ENCODE measurements at places on chromosomes 3 and 15.

GRCh38 chr3:56257826-56258225 lies 210.4 kb downstream of the ERC2 start:
- DNase-seq, result no peak

DNA sequence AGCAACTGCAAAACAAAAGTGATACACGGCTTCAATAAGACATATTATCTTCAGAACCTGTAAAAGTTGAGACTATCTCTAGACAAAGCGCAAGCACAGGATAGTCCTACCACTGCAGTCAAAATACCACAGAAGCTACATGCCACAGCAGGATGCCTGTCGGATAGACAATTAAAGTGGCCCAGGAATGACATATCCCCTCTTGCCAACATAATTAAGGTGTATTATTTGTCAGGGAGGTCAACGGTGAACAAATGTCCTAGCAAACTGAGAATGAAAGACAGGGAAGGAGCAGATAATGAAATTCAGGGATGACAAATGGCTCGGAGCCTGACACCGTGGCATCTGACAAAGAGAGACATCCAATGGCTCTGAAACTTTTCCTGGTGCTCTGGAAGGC lies 185.7 kb downstream of the MECOM start:
- DNase-seq, result no peak

- DNase-seq, result no peak
These were observed 79.7 kb upstream of the CDIN1 start for GRCh38 chr15:36499412-36500389.

DNA sequence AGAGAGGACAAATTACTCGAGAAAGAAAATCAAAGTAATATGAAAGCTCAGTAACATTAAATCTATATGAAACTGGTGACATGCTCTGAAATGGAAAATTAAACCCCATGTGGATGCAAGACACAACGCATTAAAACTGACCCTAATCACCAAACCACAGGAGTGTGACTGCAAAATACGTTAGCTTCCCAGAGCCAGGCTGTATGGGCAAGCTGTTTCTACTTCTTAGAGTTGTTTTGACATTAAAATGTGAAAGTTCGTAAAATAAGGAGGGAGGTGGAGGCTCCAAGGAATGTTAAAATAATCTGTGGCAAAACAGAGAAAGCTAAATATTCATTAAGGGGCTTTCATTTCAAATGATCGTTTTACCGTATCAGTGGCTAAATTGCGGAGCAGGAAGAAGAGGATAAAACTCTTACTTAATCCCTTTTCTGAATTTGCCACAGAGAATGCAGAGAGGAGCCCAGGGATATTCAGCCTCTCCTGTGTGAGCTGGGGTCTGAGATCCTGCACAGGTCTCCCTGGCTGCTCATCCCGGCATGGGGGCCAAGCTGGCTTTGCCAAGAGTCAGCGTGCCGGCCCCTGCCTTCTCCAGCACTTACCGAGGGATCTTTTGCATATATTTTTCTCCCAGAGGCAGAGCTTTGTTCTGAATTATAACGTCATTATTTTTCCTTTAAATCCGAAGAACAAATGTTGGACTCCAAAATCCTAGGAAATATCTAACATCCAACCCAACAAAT lies 239.8 kb upstream of the THBS1 start:
- DNase-seq, result no peak

GRCh38 chr3:188021502-188022040 lies 132.4 kb upstream of the LPP start:
- no peak for DNase-seq

- no peak for DNase-seq
These were observed 76.6 kb downstream of the CNTN3 start for GRCh38 chr3:74537857-74538256.

- DNase-seq, result no peak
These were observed 15.2 kb downstream of the SSUH2 start for GRCh38 chr3:8629151-8630021.

GRCh38 chr3:183158551-183159006 lies 4.0 kb downstream of the LAMP3 start:
- DNase-seq, result no peak
